ENCODE measurements at places on chromosomes 13 and 19.

GRCh38 chr19:44745341-44745831, 3.1 kb upstream of the BCL3 start:
- DNase-seq: peak; percentile 75

GRCh38 chr13:106657104-106657503, 89.2 kb upstream of the ARGLU1 start:
- DNase-seq: no peak

DNA sequence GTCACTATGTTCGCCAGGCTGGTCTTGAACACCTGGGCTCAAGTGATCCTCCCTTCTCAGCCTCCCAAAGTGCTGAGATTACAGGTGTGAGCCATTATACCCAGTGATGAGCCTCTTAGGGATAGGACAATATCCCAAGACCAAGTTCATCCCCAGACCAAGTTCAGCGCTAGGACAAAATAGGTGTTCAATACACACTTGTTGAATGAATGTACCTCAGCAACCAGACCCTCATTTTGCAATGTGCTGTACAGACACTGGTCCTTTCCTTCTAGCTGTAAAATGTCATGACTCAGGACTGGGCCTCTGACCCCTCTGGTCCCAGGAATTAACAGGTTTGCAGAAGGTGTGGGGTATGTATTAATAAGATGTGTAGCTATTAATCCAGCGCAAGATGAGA, 246.0 kb downstream of the TSHZ3 start:
- DNase-seq: no peak

DNA sequence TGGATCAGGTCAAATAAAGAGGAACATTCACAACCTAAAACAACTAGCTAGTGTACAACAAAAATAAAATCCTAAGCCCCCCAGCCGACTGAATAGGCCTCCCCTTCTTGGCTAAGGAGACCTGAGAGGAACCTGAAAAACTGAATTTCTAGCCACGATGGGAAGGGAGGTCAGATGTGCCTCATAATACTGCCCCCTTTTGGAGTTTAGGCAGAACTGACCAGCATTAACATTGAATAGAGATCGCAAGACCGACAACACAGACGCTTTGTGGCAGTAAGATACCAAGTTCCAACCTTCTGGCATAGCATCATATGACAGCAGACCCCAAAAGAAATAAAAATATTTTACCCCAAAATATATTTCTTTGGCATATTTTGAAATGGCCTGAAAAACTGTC, 15.9 kb downstream of the CBY2 start:
- DNase-seq: peak; percentile 28

DNA sequence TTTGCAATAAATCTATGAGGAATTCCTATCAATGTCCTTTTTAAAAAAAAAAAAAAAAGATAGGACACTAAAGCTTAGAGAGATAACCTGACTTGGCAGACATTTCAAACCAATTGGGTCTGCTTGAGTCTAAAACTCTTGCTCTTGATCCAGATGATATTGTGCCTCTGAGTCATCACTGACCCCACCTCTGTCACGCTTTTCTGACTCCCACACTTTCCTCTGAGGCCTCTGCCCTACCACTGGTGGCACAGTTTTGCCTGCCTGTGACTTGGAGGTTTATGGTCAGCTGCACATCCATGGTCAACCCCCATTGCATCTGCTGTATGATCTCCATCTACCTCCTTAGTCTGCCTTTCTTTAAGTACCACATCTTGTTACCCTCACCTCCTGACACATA, 328.7 kb downstream of the SPRY2 start:
- DNase-seq: peak; percentile 24

- peak; percentile 73 for DNase-seq
These were observed 1249.4 kb upstream of the SLC10A2 start for GRCh38 chr13:104315606-104316005.

GRCh38 chr19:37669450-37669914, 14.2 kb upstream of the ZFP30 start:
- DNase-seq: no peak

DNA sequence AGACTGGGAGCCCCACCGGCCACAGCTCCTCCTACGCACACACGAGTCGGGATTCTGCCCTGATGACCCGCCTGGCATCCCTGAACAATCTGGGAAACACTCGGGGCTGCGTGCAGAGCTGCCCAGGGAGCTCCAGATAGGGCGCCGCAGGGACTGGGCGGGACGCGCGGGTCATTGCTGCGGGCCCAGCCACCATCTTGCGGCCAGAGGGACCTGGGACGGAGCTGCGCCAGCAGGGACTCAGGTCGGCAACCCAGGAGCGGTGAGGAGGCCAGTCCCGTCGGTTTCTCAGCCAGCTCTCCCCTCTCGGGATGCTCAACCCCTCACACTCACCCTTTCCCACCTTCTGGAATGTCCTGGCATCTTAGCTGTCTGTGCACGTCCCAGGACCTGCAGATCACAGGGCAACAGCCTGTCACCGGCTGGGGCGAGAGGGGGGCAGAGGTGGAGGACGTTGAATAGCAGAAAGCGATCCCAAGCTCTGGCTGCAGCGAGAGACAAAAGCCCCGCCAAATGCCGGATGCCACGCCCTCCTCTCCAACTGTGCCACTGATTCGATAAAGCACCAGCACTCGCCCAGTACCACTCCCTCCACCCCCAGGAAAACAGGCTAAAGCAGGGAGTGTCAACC, 20.4 kb upstream of the ZNF91 start:
- DNase-seq: peak; percentile 74

DNA sequence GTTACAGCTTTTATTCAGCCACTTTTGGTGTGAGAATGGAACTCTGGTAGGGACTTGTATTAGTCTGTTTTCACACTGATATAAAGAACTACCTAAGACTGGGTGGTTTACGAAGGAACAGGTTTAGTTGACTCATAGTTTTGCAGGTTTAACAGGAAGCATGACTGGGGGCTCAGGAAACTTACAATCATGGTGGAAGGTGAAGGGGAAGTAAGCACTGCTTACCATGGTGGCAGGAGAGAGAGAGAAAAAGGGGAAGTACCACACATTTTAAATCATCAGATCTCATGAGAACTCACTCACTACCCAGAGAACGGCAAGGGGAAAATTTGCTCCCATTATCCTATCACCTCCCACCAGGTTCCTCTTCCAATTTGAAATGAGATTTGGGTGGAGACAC, 942.2 kb downstream of the PCDH17 start:
- no peak for DNase-seq

DNA sequence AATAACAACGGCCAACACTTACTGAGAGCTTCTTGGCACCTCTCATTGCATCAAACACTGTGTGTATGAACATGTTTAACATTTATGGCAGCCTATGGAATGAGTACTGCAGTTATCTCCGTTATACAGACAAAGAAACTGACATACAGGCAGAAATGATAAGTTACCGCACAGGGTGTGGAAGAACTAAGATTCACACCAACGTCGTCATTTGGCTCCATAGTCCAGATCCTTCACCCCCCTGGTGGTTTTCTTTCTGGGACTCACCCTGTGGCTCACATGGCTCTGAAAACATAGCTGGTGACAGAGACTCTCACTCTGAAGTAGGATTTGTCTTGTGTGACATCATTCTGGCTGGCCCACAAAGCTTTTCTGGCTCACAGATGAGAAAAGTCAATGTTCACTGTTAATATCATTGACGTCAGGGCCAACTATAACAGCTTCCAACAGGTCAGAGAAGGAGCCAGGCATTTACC, 230.1 kb downstream of the DLEU7 start:
- DNase-seq: no peak
